ENCODE measurements at places on chromosomes 6 and 20.

GRCh38 chr20:42309050-42309449, 690.9 kb upstream of the CHD6 start:
- no peak for DNase-seq

- DNase-seq: no peak
These were observed 706.1 kb downstream of the KIF16B start for GRCh38 chr20:15866916-15867730.

DNA sequence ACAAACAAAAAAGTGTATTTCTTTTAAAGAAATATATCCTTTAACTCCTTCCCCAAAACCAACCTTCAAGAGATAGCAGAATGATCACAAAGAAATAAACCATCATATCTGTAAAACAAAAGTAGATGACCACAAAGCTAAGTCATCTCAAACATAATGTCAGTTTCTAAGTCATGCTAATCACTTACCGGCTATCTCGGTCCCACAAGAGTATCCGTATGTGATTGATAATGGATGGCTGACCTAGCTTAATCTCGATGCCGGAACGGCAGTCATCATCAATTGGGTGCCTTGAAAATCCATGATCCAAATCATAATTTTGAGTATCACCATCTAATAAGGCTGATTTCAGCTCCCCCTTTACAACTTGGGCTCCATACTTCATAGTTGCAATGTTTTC, 59.7 kb downstream of the BTBD9 start:
- DNase-seq: no peak

- DNase-seq: no peak
These were observed 19.8 kb downstream of the NEDD9 start for GRCh38 chr6:11212664-11213063.

GRCh38 chr6:112690497-112691202, 343.5 kb downstream of the RFPL4B start:
- no peak for DNase-seq

DNA sequence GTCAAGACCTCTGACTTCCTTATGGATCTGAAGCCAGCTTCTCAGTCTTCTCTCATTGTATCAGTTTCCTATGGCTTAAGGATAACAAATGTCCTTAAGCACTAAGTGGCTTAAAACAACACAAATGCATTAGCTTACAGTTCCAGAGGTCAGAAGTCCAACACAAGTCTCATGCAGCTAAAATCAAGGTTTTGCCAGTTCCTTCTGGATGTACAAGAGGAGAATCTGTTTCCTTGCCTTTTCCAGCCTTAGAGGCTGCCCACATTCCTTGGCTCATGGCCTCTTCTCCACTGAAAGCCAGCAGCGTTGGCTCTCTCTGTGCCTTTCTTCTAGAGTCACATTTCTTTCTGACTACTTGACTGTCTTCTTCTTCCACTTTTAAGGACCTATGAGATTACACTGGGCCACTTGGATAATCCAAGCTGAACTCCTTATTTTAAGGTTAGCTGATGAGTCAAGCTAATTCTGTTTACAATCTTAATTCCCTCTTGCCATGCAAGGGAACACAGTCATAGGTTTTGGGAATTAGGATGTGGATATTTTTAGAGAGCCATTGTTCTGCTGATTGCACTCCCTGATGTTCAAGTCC, 179.0 kb downstream of the BCAS1 start:
- DNase-seq: no peak

- no peak for DNase-seq
These were observed 9.9 kb downstream of the ADIG start for GRCh38 chr20:38590676-38591473.

DNA sequence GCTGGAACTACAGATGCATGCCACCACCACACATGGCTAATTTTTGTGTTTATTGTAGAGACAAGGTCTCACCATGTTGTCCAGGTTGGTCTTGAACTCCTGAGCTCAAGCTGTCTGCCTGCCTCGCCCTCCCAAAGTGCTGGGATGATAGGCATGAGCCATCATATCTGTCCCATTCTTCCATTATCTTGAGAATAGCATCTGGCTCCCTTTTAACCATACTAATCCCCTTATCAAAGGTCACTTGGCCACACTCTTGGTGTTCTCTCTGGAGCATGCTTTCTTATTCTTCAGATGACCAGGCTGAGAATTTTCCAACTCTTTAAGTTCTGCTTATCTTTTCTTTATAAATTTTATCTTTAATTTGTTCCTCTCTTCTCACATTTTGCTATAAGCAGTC, 15.9 kb upstream of the TRERF1 start:
- DNase-seq: no peak

DNA sequence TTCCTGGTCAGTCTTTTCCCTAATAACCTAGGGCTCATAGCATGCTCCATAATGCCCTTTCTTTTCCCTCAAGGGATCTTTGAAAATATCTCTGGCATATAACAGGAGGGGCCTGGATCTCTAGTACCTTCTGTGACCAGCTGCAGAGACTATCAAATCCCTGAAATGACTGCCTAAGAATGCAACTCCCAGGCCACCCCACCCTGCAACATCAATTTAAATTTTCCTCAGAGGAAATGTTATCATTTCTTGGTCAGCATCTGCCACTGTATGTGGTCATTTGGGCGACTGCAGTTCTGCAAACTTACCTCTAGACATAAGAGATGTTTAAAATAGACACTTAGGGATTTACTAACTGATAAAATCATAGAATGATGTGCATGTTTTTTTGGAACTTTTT, 200.2 kb downstream of the KCNQ5 start:
- DNase-seq: no peak

DNA sequence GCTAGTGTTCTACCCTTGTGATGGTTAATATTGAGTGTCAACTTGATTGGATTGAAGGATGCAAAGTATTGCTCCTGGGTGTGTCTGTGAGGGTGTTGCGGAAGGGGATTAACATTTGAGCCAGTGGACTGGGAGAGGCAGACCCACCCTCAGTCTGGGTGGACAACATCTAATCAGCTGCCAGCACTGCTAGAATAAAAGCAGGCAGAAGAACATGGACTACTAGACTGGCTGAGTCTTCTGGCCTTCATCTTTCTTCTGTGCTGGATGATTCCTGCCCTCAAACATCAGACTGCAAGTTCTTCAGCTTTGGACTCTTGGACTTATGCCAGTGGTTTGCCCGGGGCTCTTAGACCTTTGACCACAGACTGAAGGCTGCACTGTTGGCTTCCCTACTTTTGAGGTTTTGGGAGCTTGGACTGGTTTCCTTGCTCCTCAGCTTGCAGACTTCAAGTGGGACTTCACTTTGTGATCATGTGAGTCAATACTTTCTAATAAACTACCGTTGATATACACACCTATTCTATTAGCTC, 50.1 kb downstream of the SDHAF4 start:
- no peak for DNase-seq

DNA sequence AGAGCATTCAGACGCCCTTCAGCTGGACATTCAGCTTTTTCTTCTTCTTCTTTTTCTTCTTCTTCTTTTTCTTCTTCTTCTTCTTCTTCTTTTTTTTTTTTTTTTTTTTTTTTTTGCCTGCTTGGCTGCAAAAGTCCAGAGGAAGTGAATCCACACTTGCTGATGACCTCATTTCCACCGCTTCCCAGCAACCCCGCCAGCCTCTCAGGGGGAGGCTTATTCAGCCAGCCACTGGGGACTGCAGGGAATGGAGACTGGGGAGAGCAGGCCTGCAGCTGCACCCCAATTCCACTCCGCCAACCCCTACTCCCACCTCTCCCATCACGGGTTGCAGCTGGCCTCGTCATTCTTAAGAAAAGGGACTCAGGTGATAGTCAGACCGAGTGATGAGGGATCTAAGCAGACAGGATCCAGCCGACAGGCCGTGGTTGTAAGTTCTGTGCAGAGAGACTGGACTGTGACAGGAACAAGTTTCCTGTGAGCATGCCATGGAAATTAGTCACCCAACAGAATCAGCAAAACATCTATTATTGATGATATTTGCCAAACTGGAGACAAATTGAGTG, 59.0 kb upstream of the QKI start:
- DNase-seq: no peak

DNA sequence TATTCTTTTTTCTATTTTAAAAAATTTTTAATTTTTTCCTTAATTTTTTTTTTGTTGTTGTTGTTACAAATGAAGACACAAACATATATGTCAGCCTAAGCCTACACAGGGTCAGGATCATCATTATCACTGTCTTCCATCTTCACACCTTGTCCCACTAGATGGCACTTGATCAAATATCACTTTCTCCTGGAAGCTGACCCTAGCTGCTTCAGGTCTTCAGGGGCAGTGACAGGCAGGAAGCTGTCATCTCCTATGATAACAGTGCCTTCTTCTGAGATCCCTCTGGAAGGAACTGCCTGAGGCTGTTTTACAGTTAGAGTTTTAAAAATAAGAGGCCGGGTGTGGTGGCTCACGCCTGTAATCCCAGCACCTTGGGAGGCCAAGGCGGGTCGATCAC, 70.2 kb upstream of the EEF1E1 start:
- DNase-seq: no peak

DNA sequence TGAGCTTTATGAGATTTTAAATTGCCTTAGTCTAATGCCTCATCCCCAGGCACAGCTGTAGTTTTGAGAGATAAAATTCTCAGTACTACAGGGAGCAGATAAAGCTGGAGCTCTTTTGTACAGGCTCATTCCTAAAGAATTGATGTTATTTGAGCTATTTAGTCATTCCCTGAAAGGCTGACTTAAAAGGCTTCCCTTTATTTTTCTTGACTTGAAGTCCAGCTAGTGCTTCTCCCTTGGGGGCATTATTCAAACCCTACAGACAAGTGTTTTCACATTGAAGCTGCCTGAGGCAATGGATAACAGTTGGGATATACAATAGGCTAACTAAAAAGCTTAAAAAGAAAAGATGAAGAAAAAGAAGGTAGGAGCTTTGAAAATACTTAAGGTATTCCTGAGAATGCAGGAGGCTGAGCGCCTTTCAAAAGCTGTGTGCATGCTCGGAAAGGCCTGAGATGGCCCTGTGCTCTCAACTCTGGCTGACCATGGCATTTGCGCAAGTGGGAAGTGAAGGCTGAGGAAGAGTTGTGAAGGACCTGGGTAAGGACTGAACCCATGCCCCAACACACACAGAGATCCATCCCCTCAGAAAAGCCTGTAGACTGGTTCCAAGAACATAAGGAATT, 315.1 kb downstream of the SMOC2 start:
- DNase-seq: no peak

- DNase-seq: no peak
These were observed 54.9 kb upstream of the CD93 start for GRCh38 chr20:23140991-23141390.

DNA sequence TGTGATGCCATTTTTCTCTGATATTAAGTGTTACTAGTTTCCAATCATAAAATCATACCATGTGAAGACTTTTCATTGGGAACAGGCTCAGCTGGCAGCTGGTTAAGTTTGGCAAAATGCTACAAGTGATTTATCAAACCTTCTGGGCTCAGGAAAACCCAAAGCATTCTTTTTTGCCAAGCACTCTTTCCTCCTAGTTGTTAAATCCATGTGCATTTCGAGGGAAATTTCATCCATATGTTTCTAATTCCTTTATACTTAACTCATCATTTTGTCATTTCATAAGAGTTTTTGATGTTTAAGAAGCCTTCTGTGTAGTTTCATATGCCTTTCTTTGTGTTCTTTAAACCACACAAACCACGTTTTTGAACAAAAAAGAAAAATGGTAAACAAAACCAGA, 217.6 kb upstream of the PDE10A start:
- no peak for DNase-seq

DNA sequence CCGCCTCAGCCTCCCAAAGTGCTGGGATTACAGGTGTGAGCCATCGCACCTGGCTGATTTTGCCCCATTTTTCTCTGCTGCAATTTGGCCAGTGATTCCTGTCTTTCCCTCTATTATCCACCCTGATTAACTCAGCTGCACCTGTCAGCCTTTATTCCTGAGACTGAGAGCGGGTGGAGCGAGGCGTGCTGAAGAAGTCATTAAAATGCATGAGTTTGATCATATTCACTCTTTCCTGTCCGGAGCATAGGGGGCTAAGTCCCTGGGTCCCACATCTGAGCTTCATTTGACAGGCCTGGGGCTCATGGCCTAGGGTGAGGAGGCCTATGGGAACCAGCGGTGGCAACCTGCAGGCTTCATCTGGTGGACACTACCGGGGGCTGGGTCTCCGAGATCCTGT, 25.7 kb upstream of the CTNNBL1 start:
- DNase-seq: no peak

DNA sequence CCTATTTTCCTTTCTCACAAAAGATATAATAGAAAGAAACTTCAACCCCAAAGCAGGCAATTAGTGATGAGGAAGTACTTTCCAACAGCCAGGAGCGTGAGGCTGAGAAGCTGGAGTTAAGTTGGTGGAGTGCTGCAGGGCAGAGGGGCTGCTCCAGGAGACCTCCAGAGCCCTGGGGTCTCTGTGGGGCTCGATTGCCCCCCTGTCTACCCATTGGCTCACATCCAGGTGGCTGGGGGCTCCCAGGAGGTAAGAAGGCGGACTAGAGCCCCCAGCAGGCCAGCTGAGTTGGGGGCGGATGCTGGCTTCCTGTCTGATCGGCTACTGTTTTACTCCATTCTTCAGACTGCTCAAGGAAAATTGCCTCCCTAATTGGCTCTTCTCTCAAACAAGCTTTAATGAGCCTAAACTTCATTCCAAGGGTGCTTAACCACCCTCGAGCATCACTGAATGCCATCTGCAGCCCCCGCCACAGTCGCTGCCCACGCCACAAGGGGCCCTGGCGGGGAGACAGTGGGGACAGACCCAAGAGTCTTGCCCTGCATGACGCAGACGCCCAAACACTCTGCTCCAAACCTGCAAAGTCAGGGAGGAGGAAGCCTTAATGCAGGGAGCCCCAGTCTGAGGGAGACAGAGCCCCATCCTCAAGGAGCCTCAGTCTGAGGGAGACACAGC, 78.6 kb downstream of the MDGA1 start:
- DNase-seq: no peak

DNA sequence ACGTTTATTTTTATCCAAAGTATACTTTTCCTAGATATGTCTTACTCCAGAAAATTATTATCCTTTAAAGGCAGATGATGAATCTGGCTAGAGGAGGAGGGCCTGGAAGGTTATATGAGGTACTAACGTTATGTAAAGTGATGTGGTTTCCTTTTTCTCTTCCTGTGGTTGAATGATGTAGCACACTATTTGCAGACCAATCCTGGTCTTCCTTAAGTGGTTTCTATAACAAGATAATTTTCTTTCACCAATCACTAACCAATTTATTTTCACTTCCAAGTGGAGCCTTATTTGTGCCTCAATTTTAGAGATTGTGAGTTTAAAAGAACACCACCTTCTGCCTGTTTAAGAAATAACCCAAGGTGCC, 154.6 kb upstream of the SOX4 start:
- DNase-seq: no peak

DNA sequence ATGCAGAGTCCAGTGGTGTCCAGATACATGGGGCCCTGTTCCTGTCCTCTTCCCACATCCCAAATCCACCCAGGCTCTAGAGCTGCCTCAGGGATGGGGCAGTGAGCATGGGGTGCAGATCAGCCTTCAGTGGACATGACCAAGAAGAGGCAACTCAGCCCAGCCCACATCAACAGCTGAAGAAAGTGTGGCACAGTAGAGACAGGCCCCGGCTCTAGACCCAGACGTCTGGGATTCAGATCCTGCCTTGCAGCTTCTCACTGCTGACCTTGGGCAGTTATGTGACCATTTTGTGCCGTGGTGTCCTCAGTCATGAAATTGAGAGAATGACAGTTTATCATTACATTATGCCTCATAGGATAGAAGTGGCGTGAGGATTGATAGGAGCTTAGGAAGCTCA, 54.6 kb upstream of the CST7 start:
- no peak for DNase-seq
